ENCODE measurements at places on chromosomes 13 and 19.

DNA sequence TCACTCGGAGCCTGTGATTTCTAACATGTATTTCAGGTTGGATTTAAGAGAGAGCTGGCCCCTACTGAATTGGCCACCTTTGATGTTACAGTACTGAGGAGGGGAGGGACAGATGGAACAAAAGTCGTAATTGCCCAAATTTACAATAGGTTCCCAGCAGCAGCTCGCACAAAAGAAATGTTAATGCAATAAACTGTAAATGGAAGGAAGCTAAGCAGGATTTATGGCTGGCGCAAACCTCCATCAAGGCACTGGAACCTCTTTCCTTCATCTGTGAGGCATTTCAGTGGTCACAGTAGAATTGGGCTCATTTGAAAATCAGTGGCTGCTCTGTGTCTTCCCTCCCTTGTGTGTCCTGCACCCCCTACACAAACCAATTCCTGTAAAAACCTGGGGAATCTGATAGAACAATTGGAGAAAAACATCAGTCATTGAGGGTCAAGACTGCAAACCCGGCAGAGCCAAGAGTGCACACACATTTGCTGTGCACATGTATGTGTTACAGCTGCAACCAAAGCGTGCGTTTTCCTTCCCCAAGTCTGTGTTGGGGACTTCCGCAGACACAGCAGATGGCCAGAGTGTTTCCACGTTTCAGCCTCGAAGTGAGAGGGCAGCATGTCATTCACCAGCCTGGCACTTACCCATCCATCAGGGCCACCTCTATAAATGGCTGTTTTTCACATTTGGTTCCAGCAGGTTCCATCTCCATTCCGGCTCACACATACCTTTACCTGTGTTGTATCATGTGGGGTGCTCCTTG is 192.8 kb downstream of the TM9SF2 start:
- no peak for DNase-seq

- DNase-seq = no peak
Observed at GRCh38 chr13:63840551-63841421, 2425.1 kb upstream of the PCDH20 start.

GRCh38 chr13:113429608-113429985 is 23.7 kb downstream of the ADPRHL1 start:
- no peak for DNase-seq

GRCh38 chr19:33273881-33274662 is 28.3 kb downstream of the CEBPA start:
- no peak for DNase-seq

DNA sequence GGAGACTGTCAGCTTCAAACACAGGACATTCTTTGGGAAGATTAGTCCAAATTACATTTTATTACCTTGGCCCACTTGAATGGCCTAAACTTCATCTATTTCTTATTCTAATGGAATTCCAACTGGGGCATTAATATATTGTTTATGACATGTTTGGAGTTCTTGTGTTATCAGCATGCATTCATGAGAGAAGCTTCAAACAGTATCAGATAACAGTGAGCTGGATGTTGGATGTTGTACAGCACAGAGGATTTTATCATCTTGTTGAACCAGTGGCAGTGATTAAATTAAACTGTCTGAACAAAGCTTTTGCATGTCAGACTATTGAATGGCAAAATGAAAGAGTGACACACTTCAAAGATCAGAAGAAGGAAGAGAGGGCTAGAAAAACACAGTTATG is 50.0 kb downstream of the MZT1 start:
- no peak for DNase-seq

DNA sequence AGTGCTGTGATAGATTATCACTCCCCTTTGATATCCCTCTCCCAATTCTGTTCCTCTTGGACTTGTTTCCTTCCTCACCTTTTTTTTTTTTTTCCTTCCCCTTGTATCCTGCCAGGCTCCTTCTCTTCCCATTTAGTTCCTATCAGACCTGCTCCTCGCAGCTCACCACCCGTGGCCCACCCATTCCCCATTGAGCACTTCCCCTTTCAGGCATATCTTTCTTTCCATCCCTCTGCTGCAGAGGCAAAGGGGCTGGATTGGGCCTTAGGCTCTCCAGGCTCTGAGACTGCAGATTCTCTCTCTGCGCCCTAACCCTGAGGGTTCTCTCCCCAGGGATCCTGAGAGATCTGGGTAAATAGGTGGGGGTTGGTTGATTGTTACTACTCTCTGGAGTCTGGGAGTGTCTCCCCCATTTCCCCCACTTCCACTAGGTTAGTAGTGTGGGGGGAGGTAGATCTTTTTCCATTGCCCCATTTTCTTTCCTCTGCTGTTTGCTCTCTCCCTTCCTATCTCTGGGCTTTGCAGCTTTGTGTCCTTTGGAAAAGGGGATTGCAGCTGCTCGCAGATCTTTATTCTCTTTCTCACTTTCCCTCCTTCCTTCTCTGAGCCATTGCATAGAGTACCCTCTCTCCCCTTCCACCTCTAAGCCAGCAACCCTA is 2.3 kb downstream of the ARHGAP35 start:
- DNase-seq = no peak

DNA sequence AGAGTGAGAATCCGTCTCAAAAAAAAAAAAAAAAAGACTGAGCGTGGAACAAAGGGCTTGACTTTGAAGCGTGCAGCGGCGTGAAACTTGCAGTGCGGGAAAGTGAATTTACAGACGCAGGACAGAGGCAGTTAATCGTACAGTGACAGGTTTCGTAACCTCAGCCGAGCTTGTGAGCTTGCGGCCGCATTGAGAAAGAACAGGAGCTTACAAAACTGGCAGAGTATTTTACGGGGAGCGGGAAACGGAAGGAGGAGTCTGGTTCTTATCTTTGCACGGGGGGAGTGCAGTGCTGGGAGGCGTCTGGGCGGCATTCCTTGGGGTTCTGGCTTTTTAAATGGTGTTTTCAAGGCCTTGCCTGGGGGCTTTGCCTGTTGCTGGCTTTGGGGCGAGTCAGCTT is 6.0 kb upstream of the BSG start:
- DNase-seq = no peak

- no peak for DNase-seq
Observed at GRCh38 chr13:74651121-74651520, 516.9 kb upstream of the KLF12 start.

DNA sequence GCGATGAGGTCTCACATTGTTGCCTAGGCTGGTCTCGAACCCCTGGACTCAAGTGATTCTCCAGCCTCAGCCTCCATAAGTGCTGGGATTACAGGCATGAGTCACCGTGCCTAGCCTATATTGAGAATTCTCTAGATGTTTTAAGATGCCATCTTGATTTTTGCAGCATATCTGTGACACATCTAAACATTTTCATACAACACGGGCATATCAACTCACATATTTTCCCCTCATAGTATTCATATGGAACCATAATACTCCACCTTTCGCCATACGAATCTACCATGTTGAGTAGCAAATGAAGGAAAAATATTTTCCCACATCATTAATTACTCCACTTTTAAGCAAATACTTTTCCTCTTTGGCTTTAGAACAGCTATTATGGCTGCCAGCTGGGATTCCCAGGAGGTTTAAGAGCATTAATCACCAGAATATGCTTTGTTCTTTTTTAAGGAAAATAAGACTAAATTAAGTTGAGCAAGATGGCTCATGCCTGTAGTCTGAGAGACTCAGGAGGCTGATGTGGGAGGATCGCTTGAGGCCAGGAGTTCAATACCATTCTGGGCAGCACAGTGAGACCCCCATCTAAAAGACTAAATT is 56.9 kb upstream of the GTF2F2 start:
- no peak for DNase-seq

- no peak for DNase-seq
Observed at GRCh38 chr13:47964863-47965262, 36.2 kb downstream of the SUCLA2 start.

- no peak for DNase-seq
Observed at GRCh38 chr13:81058211-81058915, 717.4 kb upstream of the SPRY2 start.

GRCh38 chr13:113969311-113969972 is 4.4 kb downstream of the C13orf46 start:
- DNase-seq = no peak

GRCh38 chr19:48970923-48971395 is 5.8 kb downstream of the FTL start:
- DNase-seq = peak; percentile 75

DNA sequence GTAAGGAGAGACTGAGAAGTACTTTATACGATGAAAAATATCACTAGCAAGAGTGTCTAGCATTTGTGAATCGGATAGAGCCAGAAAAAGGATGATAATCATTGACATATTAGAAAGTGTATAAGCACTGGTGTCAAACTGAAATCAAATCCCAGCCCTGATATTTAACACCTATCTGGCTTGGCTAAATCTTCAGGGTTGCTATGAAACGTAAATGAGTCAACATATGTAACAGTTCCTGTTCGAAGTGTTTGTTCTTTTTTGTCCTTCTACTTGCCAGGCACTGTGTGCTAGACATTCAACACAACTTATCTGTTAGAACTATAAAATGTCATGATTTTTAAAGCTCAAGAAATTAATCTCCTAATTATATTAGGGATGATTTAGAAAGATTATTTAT is 40.8 kb downstream of the SERPINE3 start:
- DNase-seq = no peak

DNA sequence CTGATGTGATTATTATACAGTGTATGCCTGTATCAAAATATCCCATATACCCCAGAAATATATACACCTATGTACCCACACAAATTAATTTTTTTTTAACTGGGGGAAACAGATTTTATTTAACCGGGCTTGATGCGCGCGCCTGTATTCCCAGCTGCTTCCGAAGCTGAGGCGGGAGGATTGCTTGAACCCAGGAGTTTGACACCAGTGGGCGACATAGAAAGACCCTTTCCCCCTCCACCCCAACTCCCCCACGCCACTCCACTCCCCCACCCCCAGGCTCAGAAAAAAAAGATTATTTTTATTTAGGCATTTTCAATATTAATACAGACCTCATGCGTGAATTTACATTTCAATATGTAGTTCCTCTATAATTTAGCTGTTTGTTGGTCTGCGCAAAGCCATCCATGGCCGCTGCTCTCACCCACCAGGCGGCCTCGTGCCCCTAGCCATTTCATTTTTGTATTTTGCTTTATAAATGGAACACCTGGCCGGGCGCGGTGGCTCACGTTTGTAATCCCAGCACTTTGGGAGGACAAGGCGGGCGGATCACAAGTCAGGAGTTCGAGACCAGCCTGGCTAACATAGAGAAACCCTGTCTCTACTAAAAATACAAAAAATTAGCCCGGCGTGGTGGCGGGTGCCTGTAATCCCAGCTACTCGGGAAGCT is 836 bp upstream of the VPS36 start:
- no peak for DNase-seq

DNA sequence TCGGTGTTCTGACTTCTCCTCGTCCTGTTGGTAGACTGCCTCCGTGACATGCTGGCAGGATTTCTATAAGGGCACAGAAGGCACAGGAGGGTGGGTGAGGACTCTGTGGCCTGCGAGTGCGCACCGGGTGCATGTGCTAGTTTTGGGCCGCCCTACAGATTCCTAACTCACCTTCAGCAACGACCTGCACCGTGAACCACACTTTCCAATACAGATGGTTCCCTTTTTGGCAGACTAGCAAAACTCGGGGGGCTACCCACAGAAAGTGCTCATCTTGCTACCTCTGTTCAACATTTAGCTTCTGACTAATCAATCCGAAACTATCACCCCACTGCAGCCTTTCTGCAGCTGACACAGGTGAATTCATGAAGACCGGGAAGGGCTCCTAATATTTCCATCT is 14.1 kb upstream of the AMER2 start:
- no peak for DNase-seq

DNA sequence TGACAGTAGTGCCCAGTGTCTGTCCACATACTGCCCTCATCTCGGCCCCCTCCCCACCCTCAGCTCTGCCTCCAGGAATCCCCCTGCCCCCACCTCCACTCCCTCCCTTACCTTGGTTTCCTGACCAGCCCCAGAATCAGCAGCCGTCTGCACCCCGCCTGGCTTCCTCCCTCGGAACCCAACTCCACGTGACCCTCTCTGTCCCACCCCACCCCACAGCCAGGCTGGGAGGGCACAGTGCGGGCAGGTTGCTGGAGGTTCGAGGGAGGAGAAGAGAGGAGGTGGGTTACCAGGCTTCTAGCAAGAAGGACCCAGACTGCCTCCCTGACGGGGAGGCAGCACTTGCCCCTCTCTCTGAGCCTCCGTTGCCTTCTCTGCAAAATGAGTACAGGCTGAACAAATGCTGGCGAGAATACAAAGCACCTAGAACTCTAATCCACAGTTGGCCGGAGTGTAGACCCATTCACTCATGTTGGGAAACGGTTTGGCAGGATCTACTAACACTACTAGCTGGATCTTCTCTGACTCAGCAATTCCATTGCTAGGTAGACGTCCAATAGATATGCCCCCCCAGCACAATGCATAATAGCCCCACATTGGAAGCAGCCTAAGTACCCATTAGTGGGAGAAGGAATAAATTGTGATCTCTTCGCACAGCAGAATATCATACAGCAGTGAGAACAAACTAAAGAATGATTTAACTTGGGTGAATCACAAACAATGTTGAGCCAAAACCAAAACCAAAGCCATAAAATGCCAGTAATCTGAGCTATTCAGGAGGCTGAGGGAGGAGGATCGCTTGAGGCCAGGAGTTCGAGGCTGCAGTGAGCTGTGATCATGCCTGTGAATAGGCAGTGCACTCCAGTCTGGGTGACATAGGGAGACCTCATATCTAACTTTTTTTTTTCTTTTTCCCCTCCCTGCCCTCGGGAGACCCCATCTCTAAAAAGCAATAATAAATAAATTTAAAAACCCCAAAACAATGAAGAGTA is at the start of gene RASAL3:
Gene RASAL3, minus strand, starts transcription at position 151 of the 992 bp plus-strand sequence. CDS start 186 bp downstream, outside the sequence.
- peak; percentile 33 for DNase-seq

GRCh38 chr19:38513762-38514167 is 80.3 kb downstream of the RYR1 start:
- no peak for DNase-seq
